ENCODE measurements at places on chromosomes 6 and 20.

- no peak for DNase-seq
These were observed 2.8 kb upstream of the LRRC1 start for GRCh38 chr6:53792016-53792415.

GRCh38 chr20:51233345-51233744 is 210.4 kb upstream of the KCNG1 start:
- DNase-seq: no peak

GRCh38 chr6:3407840-3408239 is 49.0 kb downstream of the SLC22A23 start:
- DNase-seq: no peak

DNA sequence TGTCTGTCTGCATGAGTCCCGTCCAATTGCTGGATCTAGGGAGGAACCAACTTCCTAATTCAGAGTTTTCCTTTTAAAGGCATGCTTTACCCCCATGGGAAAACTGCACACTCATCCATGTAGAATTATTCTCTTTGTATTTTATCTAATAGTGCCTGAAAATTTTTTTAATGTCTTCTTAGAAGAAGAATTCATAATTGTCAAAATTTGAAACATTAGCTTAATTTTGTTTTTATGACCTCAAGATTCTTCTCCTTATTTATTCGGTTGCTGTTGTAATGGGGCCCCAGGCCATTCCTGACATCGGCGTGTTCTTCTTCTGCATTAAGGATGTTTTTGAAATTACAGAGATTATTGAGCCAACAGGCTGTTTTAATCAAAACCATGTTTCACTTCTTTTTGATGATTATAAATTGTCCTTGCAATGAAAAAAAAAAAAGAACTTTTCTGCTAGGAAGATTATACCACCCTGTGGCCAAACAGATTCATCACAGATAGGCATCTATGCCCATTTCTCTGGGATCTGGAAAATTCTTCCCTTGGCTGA is 100.3 kb downstream of the ZNF217 start:
- no peak for DNase-seq

GRCh38 chr6:135183532-135184440 is 2.7 kb downstream of the MYB start:
- DNase-seq: peak; percentile 63

- DNase-seq: no peak
These were observed 7.1 kb downstream of the CALHM6 start for GRCh38 chr6:116468293-116468692.

GRCh38 chr20:44208165-44208564 is 2.4 kb downstream of the OSER1 start:
- DNase-seq: no peak

- DNase-seq: no peak
These were observed 435 bp upstream of the ZNF322 start for GRCh38 chr6:26660000-26660361.

DNA sequence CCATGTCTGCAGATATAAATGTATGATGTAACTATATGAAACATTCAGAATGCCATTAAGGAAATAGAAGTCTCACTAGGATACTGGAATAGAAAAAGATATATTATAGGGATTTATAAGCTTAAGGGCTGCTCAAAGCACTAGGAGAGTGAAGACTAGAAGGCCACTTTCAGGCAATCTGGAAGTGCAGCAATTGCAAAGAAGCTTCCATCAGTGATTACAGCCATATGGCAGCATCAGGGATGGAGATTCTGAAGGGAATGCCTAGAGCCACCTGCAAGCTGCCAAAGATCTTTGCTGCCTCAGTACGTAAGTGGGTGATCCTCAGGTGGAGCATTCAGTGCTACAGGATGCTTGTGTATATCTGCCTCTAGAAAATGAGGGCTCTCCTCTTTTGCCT is 796.2 kb upstream of the EPHA7 start:
- DNase-seq: no peak

DNA sequence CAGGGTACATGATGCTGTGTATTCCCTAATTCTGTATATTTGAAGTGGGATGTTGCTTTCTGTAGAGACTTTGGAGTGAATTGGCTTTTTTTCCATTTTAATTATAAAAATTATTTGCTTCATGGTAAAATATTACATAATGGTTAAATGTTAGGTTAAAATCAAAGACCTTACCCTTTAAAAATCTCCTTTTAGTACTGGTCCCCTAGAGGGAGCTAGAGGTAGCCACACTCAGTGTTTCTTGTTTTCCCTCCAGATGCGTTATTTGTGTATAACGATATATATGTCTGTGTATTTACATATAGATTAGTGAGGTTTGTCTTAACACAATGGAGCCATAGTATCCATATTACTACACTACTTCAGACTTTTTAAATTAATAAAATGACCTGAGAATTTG is 146.7 kb downstream of the PLCB4 start:
- DNase-seq: no peak

DNA sequence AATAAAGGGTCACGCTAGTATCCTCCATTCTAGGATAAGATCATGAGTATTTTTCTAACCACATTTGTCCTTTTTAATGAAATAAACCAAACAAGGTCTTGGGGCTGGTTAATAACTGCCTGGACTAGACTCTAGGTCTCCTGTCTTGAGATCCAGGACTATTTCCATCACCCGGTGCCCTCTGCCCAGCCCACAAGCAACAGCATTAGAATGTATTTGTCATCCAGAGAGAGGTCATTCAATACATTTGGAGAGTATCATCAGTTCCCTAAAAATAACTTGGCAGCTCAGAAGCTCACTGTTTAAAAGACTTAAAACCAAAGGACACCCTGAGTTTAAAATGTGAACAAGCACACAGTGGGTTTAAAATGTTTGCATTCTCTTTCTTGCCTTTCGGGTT is 4.4 kb upstream of the RBM24 start:
- DNase-seq: no peak

DNA sequence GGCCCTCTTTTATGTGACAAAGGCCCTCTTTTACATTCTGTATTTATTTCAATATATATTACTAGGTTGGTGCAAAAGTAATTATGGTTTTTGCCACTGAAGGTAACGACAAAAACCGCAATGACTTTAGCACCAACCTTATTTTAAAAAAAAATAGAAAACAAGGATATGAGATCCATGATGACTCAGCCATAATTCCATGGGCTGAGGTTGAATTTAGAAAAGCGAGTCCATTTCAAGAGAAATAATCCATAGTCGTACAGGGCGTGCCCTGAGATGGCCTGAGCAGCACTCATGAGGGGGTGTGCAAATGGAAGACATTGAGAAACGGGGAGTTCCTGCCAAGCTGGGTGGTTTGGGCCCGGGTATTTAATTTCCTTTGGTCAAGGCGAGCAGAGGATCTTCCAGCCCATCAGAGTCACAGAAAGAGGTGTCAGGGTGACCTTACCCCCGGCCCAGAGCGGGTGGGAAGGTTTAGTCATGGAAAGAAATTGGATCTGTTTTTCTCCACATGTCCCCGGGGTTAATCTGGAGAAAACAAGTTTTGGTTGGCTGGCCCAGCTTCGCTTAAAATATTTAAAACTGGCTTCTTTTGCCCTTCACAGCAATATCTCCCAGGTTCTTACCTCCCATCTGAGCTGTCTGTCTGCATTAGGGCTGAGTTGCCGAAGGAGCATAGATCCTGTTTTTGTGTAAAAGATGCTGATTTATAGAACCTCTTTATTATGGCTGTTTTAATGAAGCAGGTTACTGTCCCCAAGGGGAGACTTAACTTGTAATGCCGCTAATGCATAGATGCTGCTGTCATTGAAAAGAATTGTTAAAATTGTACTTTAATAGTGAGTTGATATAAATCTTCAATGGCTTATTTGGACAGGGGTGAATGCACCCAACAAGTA is 255.6 kb downstream of the PREX1 start:
- no peak for DNase-seq

DNA sequence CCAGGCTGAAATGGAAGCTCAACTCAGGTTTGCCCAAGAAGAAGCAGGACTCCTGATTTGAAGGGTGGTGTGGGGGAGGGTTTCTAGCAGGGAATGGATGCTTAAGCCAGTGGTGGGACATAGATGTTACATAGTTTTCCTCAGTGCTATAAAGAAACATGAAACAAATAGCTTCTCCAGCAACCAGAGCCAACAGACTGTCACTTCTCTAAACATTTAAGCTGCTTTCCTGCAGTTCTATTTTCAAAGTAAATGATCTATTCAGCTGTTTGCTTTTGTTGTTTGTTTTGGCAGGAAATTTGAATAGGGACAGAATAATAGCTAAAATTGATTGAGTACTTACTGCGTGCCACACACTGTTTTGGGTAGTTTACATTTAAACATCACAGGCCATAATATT is 169.0 kb downstream of the UST start:
- peak; percentile 16 for DNase-seq

DNA sequence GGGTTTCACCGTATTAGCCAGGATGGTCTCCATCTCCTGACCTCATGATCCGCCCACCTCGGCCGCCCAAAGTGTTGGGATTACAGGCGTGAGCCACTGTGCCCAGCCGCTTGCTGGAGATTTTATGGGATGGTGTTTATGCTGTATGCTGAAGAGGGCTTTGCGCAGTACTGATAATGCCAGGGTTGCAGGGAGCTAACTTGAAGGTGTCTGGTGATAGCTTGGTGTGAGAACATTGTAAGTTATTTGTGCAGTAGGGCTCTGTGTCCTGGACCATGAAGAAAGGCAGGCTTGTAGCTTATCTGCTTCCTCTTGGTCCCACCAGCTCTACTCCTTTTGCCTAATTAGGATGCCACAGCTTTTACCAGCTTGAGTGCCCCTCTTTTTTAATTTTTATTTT is 157.0 kb upstream of the DTNBP1 start:
- DNase-seq: no peak
